ENCODE measurements at places on chromosomes 3 and 15.

- no peak for DNase-seq
Measured at GRCh38 chr3:880371-880770, 212.5 kb upstream of the CNTN6 start.

- DNase-seq = no peak
Measured at GRCh38 chr3:45646051-45646585, 43.1 kb upstream of the SACM1L start.

DNA sequence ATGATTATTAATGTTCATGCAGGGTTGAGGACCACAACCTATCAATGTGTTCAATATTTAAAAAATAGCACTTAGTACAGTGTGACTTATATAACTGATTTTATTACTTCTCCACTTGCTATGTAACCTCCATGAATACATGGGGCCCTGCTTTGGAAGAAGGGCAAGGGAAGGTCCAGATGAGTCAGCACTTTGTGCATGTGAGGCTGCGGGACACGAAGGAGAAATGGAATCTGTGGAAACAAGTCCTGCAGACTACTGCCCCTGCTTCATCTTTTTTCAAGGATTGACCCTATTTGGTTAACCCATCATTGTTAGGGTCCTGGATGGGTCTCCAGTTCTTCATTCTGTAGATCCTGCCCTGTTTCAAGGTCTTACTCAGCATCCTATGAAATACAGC lies 1.6 kb downstream of the NXPE3 start:
- no peak for DNase-seq

DNA sequence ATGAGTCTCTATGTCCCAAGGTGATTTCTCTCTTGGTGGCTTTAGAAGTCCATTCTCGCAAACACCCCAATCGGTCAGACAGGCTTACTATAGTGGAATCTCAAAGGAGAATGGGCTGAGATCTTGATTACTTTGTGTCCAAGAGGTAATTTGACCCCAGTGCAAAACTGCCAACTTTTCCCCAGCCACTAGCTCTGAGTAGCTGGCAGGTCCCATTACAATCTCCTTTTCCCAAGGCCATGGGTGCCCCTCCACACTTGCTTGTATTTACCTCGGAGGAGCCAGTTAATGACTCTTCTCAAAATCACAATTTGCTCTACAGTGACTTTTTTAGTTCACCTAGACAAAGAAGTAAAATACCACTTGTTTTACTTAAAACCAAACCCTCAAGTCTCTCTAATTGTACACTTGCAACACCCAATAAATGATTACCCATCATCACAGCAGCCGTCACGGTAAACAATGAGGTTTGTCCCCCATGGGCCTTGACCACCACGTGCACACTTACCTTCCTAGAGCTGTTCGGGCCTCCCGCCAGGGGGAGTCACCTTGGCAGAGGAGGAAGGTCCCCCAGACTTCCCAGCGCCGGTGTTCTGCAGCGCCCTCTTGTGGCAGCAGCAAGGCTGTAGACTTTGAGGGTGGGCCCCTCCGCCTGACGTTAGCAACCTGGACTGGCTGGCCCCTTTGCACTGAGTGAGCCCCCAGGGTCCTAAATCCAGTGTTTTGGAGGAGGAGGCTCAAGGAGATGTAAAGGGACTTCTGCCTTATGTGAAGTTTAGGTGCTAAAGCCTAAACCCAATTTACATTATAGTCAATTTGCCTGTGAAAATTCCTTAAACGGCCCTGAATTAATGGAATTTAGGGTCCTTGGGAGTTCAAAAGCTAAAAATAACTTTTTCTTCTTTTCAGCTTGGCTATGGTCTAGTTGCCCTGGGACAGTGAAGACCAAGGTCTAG lies 18.7 kb upstream of the HDAC11 start:
- DNase-seq = peak; percentile 87

DNA sequence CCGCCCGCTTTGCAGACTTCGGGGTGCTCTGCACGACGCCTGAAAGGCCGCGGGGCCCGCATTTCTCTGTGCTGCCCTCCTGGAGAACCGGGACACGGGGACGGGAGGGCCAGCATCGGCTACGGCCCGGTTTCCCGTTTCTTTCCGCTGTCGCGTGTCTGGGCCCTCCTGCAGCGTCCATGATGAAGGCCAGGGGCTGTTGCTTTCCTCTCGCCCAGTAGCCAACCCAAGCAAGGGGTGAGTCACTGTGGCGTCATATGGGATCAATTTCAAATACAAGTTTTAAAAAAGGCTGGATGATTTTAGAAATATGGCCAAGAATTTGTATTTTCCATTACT lies 435 bp downstream of the SLC35G2 start:
- DNase-seq = no peak

DNA sequence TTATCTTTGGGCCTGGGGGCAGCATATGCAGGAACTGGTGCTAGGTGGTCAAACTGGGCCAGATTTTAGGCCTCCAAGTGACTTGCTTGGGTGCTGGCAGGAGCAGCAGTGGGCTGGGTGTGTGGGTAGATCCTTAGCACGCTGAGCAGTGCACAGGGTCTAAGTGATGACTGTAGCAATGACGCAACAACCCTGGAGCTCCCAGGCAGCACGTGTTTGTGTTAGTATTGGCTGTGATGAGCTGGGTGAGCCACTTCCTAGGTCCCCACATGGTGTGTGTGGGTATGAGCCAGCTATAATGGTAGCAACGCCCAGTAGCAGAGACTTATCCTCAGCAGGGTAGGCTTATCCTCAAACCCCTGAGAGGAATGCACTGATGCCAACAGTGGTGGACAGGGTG lies 570.6 kb upstream of the ROBO1 start:
- DNase-seq = no peak

DNA sequence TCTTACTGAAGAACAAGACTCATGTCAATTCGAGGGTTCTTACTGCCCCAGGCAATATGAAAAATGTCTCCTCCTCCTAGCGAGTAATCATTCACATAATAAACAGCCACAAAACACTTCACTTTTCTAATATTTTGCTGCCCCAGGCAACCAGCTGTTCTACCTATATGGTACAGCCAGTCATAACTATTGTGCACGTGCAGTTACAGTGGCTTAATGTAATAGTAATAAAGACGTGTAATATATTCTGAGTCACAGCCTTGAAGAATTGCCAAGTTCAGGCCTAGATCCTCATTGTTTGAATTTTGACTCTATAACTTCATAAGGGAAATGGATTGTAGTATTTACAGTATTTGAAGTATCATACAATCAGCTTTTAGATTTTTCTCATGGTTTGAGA lies 1250.0 kb upstream of the GBE1 start:
- no peak for DNase-seq

DNA sequence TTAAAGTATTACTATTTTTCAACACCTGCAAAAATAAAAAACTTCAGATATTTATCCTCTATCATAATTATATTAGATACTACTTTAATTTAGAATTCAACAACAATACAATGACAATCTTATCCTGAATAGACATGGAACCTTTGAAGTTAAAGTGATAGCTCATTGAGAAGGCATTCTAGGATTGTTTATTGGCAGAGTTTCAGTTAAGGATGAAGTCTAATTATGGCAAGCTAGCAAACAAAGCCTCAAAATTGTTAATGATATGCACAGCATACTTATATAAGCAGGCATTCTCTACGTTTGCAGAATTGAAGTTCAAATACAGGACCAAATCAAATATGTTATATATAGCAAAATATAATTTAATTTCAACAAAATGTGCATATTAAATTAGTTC lies 91.2 kb upstream of the ABI3BP start:
- DNase-seq = no peak

DNA sequence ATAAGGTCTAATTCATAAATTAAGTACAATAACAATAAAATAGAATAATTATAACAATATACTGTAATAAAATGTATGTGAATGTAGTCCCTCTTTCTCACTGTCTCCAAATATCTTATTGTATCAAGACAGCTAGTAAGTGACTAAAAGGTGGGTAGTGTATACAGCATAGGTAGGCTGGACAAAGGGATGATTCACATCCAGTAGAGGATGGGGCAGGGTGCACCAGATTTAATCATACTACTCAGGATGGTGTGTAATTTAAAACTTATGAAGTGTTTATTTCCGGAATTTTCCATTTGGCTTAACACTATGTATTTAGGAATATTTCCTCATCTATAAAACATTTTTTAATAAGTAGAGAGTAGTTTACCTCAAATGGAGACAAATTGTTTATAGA lies 876.1 kb upstream of the CADM2 start:
- no peak for DNase-seq

- DNase-seq = no peak
Measured at GRCh38 chr3:122403489-122403888, 12.4 kb downstream of the WDR5B start.

DNA sequence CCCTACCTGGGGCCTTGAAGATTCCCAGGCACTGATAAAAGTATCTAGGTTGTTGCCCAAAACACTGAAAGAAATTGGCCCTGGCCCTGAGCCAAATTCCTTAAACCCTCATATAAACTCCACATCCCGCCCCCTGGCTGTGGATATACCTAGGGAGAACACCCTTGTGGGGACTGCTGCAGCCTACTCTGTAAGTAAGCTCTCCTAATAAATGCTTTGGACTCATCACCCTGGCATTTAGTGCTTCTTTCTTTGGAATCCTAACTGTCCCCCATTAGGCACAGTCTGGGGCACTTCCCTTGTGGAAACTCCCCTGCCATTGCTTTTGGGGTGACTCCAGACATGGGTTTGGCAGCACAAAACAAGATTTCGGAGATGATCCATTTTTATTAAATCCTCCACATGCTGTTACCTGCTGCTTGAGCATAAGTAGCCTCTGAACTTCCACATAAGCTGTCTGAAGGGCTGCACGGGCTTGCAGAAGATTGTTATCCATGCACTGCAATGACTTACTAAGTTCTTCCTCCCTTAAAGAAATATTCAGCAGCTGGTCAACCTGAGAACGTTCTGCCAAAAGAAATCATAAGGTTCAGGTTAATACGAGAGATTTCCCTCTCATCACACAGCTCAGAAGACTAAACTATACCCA lies 46.4 kb downstream of the ZNF106 start:
- DNase-seq = no peak

GRCh38 chr15:85711580-85712192 lies 83.0 kb downstream of the KLHL25 start:
- DNase-seq = no peak

GRCh38 chr3:21462141-21462540 lies 288.9 kb downstream of the ZNF385D start:
- DNase-seq = no peak

DNA sequence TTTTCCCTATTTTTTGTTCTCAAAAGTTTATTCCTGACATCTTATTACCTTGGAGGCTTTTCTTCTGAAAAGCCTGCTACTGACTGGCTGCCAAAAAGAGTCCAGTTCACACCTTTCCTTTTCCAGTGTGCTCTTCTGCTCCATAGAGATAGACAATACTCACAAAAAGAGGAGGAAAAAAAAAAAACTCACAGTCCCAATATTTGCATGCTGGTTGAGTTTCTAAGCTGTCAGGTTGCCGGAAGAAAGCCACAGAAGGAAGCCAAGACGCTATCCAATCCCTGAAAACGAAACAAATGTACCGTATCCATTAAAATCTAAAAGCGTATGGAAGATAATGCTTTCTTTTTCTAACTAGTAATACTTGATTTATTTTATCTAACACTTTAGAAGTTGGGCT lies 299.5 kb downstream of the CADM2 start:
- DNase-seq = no peak

GRCh38 chr3:139124197-139124596 lies 79.5 kb upstream of the PRR23C start:
- no peak for DNase-seq

DNA sequence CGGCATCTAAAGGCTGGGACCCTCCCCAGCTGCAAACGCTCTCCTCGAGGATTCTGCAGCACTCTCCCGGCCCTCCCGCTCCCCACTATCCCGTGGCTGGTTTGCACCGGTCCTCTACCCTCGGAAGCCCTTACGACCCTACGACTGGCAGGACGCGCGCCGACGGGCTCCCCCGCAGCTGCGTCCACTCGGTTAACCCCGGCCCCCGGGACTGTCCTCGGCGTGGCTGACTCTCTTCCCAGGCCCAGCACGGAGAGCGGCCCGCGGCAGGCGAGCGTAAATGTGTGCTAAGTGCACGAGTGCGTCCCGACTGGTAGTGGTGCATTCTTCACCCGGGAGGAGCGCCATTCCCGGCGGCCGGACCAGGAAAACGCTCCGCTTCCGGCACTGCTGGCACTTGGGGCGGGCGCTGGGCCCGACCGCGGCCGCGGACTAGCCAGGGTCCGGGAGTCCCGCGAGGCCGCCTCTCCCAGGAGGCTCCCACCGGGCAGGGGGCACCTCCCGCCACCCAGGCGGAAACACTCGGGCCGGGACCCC lies 508 bp downstream of the GORASP1 start:
- DNase-seq = no peak

- no peak for DNase-seq
Measured at GRCh38 chr15:40929660-40930429, 705 bp downstream of the DLL4 start.

GRCh38 chr3:20516311-20516710 lies 330.3 kb upstream of the SGO1 start:
- DNase-seq = no peak

DNA sequence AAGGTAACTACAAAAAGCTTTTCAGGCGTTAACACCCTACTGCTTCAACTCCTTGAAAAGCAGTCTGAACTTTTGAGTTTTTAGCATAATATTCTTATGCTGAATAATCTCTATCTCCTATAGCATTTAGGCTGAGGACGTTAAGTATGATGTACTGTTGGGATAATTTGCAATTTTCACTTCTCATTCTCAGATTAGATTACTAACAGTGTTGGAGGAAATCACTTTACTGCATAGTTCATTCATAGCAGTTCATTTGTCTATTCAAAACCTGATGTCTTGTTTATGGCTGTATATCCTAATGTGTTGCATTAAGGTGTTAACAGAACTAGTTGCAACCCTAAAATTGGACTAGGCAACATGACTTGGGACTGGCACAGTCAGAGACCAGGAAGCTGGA lies 983.1 kb downstream of the FHIT start:
- no peak for DNase-seq

DNA sequence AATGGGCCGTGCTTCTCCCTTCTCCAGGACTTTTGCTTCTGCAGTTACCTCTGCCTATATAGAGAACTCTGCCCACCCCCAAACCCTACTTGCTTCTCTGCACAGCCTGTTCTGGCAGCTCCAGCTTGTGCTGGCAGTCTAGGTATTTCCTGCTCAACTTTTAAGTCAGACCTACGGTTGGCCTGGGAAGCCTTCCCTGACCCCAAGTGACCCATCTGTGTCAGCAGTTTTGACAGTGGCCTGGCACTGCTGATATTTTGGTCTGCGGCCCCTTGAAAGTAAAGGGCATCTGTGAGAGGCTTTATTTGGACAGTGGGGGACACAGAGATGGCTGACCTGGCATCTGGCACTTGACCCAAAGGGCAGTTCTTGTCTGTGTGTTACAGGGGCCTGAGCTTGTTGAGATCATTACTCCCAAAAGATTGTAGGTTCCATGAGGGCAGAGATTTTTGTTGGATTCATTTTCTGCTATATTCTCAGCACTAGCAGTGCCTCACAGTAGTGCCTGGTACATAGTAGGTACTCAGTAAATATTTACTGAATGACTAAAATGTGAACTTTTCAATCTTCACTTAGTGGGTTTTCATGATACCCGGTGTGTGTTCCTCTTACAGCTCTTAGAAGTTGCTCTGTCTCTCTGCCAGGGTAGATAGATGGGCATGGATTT lies 55.2 kb upstream of the TRAK1 start:
- no peak for DNase-seq

- no peak for DNase-seq
Measured at GRCh38 chr3:186052096-186052840, 56.6 kb downstream of the ETV5 start.

GRCh38 chr3:39712413-39713048 lies 96.9 kb upstream of the MYRIP start:
- DNase-seq = no peak

- no peak for DNase-seq
Measured at GRCh38 chr15:73950479-73950830, 24.2 kb downstream of the LOXL1 start.
